ENCODE measurements at places on chromosomes 12 and 14. TPM values are rescaled to one million over a fixed set of nuclear protein-coding genes. Genes with fewer than 3 reads are reported as not detected.

GRCh38 chr12:112133418-112133817 is 8.1 kb downstream of the TRAFD1 start:
- no peak for DNase-seq

DNA sequence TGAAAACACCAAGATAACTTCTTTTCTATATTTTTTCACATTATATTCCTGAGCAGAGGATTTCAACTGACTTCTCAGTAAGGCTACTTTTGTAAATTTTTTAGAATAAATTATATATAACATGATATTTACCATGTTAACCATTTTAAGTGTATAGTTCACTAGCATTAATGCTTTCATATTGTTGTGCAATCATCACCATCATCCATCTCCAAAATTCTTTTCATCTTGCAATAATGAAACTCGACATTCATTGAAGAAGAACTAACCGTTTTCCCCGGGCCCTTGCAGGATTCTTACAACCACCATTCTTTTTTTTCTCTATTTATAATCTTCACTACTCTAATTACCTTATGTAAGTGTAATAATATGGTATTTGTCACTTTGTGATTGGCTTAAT is 1036.1 kb downstream of the LRFN5 start:
- no peak for DNase-seq

DNA sequence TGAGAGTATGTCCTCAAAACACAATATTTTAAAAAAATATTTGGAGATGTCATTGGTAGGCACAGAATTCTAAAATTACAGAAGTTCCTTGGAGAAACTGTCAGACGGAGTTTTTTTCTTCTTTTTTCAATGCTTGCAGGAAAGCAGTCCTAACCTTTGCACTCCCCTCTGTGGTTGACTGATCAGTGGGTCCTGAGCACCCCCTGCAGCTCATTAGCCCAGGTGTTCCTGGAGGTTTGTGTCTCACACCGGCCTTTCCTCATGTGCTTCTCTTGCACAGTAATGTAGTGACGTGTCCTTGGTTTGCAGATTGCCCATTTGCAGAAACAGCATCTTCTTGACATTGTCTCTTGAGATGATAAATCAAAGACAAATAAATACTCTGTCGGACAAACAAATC is 513.0 kb downstream of the TMEM121 start:
- DNase-seq: no peak

- DNase-seq: peak; percentile 34
Measured at GRCh38 chr14:50335989-50336824, 24.1 kb downstream of the DMAC2L start.

- DNase-seq: no peak
Measured at GRCh38 chr14:44669496-44669895, 162.4 kb upstream of the FSCB start.

DNA sequence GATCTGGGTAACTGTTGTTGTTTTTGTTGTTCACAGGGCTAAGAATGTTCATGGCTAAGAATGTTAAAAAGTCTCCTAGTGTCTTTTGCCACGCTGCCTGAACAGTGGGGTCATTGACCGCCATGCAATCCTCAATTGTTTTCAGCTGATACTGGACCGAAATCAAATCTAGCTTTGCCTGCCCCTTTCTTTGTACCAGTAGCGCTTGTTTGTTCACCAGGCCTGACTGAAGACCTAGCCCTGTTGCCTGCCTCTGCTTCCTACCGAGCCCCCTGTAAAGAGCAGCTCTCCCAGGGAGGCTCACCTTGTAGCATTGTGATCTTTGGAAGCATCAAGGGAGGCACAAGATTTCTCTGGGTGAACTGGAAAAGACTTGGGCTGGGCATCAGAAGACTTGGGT is 6.7 kb downstream of the PSEN1 start:
- no peak for DNase-seq

- no peak for DNase-seq
Measured at GRCh38 chr12:122029620-122030423, 8.1 kb downstream of the BCL7A start.

- no peak for DNase-seq
Measured at GRCh38 chr12:54427106-54427505, 8.0 kb upstream of the ITGA5 start.

The DLK1 gene
- total RNA-seq: not detected

The LMO3 gene
- 0.50 TPM for total RNA-seq

The PTHLH gene
- total RNA-seq: 0.26 TPM

DNA sequence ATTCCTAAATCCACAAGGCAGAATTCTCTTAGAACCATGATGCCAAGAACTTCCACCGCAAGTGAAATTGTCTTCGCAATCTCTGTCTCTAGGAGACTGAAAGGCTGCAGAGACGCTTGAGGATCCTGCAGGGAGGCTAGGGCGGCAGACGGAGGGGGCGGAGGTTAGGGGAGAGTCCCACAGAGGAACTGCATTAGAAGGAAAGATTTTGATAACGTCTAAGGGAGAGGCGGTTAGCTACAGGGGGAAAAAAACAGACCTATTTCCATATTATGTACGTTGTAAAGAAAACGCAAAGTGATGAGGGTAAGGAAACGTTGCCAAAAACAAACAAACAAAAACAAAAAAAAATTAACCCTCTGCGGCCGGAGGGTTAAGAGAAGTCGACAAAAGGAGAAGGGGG is 595 bp downstream of the KLHL28 start:
- DNase-seq: peak; percentile 70
